ENCODE measurements at places on chromosomes 5 and 9.

- DNase-seq = no peak
These were observed 321.9 kb downstream of the CDK5RAP2 start for GRCh38 chr9:120258096-120258495.

GRCh38 chr9:129478961-129479630 is 141.8 kb downstream of the C9orf50 start:
- DNase-seq = no peak

DNA sequence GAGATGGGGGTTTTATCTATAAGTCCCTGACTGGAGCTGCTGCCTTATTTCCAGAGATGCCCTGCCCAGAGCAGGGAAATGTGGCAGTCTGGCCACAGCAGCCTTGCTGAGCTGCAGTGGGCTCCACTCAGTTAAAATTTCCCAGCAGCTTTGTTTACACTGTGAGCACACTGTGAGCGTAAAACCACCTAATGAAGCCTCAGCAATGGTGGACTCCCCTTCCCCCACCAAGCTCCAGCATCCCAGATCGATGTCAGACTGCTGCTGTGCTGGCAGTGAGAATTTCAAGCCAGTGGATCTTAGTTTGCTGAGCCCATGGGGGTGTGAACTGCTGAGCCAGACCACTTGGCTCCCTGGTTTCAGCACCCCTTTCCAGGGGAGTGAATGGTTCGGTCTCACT is 208.7 kb upstream of the RAI14 start:
- DNase-seq = no peak

- DNase-seq = no peak
These were observed 30.8 kb upstream of the SLC12A2 start for GRCh38 chr5:128052780-128053179.

GRCh38 chr5:82360022-82360421 is 81.9 kb upstream of the RPS23 start:
- no peak for DNase-seq

DNA sequence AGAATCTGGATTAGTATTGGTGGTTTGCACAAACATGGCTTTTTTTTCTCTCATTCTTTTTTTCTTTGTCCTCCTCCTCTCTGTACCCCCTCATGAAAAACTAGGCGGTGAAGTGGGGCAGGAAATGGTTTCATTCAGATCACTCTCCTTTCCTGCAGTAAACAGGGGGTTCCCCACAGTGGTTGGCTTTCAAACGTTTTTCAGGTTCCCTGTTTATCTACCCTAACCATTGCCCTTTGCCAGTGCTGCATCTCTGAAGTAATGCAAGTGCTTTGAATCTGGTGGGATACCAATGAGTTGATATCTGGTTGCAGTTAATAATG is 29.8 kb downstream of the NR4A3 start:
- DNase-seq = no peak

GRCh38 chr9:115411516-115411915 is 293.6 kb upstream of the TNC start:
- DNase-seq = no peak

- no peak for DNase-seq
These were observed 340.4 kb downstream of the RASEF start for GRCh38 chr9:82722561-82722960.

- no peak for DNase-seq
These were observed 37.0 kb upstream of the PIK3R1 start for GRCh38 chr5:68178579-68178978.

DNA sequence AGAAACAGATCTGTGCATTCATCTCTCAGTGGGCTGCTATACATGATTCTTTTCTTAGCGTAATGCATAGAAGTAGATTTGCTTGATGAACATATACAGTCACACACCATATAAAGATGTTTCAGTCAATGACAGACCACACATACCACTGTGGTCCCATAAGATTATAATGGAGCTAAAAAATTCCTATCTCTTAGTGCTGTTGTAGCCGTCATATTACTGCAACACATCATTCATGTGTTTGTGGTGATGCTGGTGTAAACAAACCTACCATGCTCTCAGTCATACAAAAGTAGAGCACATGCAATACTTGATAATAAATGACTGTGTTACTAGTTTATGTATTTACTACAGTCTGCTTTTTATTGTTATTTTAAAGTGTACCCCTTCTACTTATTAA is 214.3 kb downstream of the ARHGAP26 start:
- no peak for DNase-seq

GRCh38 chr5:99589424-99589823 is 660.6 kb upstream of the CHD1 start:
- no peak for DNase-seq

GRCh38 chr5:141475625-141476131 is at the start of gene PCDHGC3:
Gene PCDHGC3 (plus strand): TSS chr5:141475966. CDS start chr5:141476117, 151 bp downstream.
- no peak for DNase-seq

DNA sequence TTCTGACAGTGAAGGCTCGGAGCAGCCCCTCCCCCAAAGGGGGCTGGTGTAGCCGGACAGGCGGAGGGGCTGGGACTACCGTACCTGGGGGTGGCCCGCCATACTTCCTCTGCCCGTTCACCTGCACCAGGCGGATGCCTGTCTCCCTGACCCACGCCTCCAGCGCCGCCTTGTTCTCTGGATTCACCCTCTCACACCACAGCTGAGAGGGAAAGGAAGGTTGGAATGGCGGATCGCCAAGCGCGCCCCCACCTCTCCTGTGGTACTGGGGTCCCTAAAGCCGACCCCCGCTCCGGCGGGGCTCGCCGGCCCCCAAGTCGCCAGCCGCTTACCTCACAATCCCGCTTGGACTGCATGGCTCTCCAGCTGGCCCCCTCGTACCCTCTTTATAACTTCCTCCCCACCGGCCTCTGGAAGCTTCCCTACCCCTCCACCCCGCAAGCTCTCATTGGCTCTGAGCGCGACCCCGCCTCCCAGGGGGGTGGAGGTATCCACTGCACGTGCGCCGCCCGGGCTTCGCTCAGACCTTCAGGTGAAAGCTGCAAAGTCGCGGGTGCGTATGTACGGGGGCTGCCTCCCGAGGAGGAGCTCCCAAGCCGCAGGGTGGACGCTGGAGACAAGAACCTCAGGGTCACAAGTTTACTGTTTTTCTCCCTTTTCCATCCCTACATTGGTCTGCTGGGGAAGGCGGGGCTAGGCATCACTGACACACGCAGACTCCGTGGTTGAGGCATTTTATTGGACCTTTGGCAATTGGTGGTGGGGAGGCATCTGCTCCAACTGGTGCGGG is at the start of gene DND1:
DND1 (minus strand) TSS at position 390 of the 790 bp plus-strand sequence; CDS start at position 356, 34 bp downstream.
- no peak for DNase-seq

DNA sequence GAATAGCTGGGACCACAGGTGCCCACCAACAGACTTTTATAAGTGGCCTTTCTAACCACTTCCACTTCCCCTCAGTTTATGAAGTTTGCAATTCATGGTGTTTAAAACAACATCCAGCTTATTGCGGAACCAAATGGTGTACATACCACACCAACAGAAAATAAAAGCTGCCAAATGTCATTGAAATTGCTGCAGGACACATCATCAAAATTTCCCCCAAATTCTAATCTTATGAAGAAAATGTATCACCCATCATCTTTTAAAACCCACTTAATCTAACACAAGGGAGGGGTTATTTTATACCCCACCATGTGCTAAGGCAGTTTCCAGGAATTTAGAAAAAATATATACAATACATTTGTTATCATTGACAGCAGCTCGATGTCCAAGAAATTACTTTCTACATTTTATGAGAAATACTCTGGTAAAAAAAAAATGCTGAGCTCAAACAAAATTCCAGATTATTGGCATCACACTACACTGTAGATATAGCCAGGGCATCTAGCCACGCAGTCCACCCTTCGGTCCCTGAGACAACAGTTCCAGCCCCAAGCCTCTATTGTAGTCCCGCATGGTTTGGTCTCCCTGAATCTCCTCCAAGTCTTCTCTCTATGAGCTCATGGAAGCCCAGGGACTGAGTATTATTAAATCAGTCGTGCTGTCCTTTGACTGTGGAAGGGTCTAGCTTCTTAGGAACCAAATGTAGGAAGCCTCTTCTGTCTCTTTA is 372.8 kb upstream of the SLC30A5 start:
- no peak for DNase-seq

- DNase-seq = no peak
These were observed 64.5 kb downstream of the C9orf152 start for GRCh38 chr9:110143485-110143884.

GRCh38 chr5:94849821-94850736 is 231.6 kb downstream of the SLF1 start:
- no peak for DNase-seq

Measured in stimulated activated naive CD4-positive, alpha-beta T cell treated with Interleukin-2 at 50 U/mL for 16 hours (primary cell).